ENCODE measurements at places on chromosomes 12 and 14. TPM values are rescaled to one million over a fixed set of nuclear protein-coding genes. Genes with fewer than 3 reads are reported as not detected.
A peak's percentile ranks its signal among the peaks of the same experiment; 100 is the strongest.

KLRC4 gene
- 0.13 TPM for total RNA-seq

DNA sequence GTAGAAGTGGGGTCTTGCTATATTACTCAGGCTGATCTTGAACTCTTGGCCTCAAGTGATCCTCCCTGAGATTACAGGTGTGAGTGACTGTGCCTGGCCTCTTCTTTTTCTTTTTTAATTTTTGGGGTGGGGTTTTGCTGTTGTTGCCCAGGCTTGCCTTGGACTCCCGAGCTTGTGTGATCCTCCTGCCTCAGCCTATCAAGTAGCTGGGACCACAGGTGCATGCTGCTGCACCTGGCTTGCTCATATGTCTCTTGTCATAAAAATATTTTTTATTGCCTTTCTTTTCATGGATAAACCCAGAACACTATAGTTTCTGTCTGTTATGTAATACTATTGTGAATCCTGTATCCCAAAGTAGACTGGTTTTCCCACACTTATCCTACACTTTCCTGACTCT is 26.0 kb downstream of the SCYL2 start:
- H3K4me1 ChIP-seq, result no peaks in the 10 kb centered on the region
- H3K27me3 ChIP-seq, result no peaks in the 10 kb centered on the region
- H3K27ac ChIP-seq, result no peak overlapping the region
- no peak overlapping the region for H3K4me3 ChIP-seq
- DNase-seq, result no peak
- no peaks in the 10 kb centered on the region for H3K36me3 ChIP-seq

TAS2R20 gene
- 2.5 TPM for total RNA-seq

DNA sequence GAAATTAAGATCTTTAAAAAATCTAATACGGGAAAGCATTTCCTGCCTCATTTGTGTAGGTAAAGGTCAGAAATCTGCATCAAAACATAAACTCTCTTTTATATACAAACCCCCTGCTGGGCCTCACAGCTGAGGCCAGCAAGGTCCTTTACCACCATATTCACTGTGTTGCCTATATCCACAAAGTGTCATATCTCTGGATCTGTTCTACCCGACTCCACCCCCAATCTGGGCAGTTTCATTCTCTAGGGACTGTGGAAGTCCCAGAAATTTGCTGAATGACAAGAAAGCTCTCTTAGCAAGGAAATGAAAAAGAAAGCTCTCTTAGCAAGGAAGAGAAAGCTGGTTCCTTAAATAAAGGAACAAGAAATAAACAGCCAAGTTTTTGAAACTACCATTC is 301.7 kb downstream of the KCNH5 start:
- no peaks in the 10 kb centered on the region for H3K4me1 ChIP-seq
- H3K27ac ChIP-seq, result no peak overlapping the region
- H3K27me3 ChIP-seq, result no peaks in the 10 kb centered on the region
- DNase-seq, result no peak
- no peaks in the 10 kb centered on the region for H3K36me3 ChIP-seq

KRT2 gene
- total RNA-seq, result not detected

DNA sequence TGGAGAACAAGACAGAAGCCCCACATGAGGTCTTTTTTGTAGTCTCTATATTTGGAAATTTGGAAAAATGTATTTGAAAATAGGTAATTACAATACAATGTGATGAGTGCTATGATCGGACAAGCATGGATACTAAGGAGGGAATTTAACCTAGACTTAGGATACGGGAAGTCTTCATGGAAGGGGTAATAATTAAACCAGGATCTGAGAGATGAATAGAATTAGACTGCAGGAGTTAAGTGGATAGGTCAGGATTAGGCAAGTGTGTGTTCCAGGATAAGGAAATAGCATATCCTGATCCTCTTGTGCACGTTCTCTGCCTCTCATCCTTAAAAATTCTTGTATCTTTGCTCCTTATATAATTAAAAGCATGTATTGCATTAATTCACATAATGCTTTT is 223.3 kb upstream of the PRICKLE1 start:
- no peak overlapping the region for H3K27ac ChIP-seq
- no peaks in the 10 kb centered on the region for H3K4me1 ChIP-seq
- H3K27me3 ChIP-seq, result no peaks in the 10 kb centered on the region
- no peak for DNase-seq
- H3K36me3 ChIP-seq, result no peaks in the 10 kb centered on the region

- no peak overlapping the region for H3K4me3 ChIP-seq
- H3K27me3 ChIP-seq, result peaks cover 68% of the 10 kb centered on the region
- H3K27ac ChIP-seq, result no peak overlapping the region
- H3K36me3 ChIP-seq, result no peaks in the 10 kb centered on the region
- peaks cover 38% of the 10 kb centered on the region for H3K4me1 ChIP-seq
These were observed 3.5 kb downstream of the WNT10B start for GRCh38 chr12:48967991-48968390.

GRCh38 chr12:90085494-90086274 is 377.0 kb upstream of the ATP2B1 start:
- DNase-seq, result peak; percentile 53
- peaks cover 3% of the 10 kb centered on the region for H3K4me1 ChIP-seq
- no peak overlapping the region for H3K4me3 ChIP-seq
- no peak overlapping the region for H3K27ac ChIP-seq
- H3K27me3 ChIP-seq, result no peaks in the 10 kb centered on the region

GRCh38 chr14:65287264-65288131 is 125.0 kb upstream of the FUT8 start:
- peaks cover 5% of the 10 kb centered on the region for H3K4me1 ChIP-seq
- no peak overlapping the region for H3K4me3 ChIP-seq
- H3K27me3 ChIP-seq, result no peaks in the 10 kb centered on the region
- no peaks in the 10 kb centered on the region for H3K36me3 ChIP-seq

SIX4 gene
- total RNA-seq, result 24.6 TPM

PPP4R3A gene
- 69.0 TPM for total RNA-seq

- H3K27me3 ChIP-seq, result no peaks in the 10 kb centered on the region
- H3K36me3 ChIP-seq, result no peaks in the 10 kb centered on the region
- no peaks in the 10 kb centered on the region for H3K4me1 ChIP-seq
- H3K4me3 ChIP-seq, result no peak overlapping the region
- no peak for DNase-seq
- no peak overlapping the region for H3K27ac ChIP-seq
These were observed 136.2 kb downstream of the SLCO1B3 start for GRCh38 chr12:20946732-20947131.

LYZ gene
- total RNA-seq, result 11.3 TPM

EML1 gene
- 39.6 TPM for total RNA-seq

GRCh38 chr14:76056128-76056527 is 70.6 kb downstream of the IFT43 start:
- no peak overlapping the region for H3K27ac ChIP-seq
- no peak for DNase-seq
- peaks cover 13% of the 10 kb centered on the region for H3K36me3 ChIP-seq
- H3K4me1 ChIP-seq, result no peaks in the 10 kb centered on the region
- H3K4me3 ChIP-seq, result no peak overlapping the region
- H3K27me3 ChIP-seq, result no peaks in the 10 kb centered on the region

SMCO2 gene
- total RNA-seq, result not detected

DNA sequence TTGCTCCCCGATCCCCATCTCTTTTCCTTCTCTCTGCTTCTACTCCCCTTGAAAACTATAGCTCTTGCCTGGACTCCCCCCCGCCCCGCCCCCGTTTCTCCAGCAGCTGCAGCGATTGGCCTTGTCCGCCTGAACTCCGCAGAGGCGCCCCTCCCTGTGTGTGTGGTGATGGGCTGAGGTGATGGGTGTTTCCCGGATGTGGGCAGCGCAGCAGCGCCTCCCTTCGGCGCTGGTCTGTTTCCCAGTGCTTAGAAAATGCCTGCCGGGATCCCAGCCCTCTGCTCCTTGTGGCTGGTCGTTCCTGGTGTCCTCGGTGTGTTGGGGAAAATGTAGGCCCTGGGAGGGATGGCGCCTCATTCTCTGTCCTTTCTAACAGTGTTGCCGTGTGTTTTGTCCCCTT is 43.3 kb downstream of the GALNT8 start:
- H3K36me3 ChIP-seq, result no peaks in the 10 kb centered on the region
- DNase-seq, result peak; percentile 63
- H3K27ac ChIP-seq, result no peak overlapping the region
- peaks cover 16% of the 10 kb centered on the region for H3K4me1 ChIP-seq
